Myometrial cell (primary cell): ENCODE measurements at places on chromosomes 7 and 10. TPM values are rescaled to one million over a fixed set of nuclear protein-coding genes. Genes with fewer than 3 reads are reported as not detected.

DYNC1I1 gene
- 0.71 and 0.86 TPM in 2 replicates for total RNA-seq

HSPA14 gene
- 11.2 and 12.1 TPM in 2 replicates for total RNA-seq

PNLIPRP2 gene
- total RNA-seq, result not detected in 2 replicates

CPA2 gene
- 0.89 TPM in 1 of 2 replicates, not detected in the other for total RNA-seq

DPYSL4 gene
- 2.8 and 4.0 TPM in 2 replicates for total RNA-seq

MRLN gene
- total RNA-seq, result not detected in 2 replicates

LIPK gene
- not detected in 2 replicates for total RNA-seq

CTAGE8 gene
- 0.18 and 0.29 TPM in 2 replicates for total RNA-seq

GNGT1 gene
- total RNA-seq, result not detected in 2 replicates

C7orf57 gene
- 0.18 TPM in 1 of 2 replicates, not detected in the other for total RNA-seq

OLAH gene
- not detected in 2 replicates for total RNA-seq

TRPV6 gene
- total RNA-seq, result not detected in 2 replicates

HDAC9 gene
- 2.0 and 4.6 TPM in 2 replicates for total RNA-seq

ADCY1 gene
- 0.71 TPM in 1 of 2 replicates, not detected in the other for total RNA-seq

AKR1C4 gene
- not detected in 2 replicates for total RNA-seq

PRKCQ gene
- total RNA-seq, result not detected in 2 replicates

CDC14C gene
- total RNA-seq, result not detected in 2 replicates

ACSM6 gene
- not detected in 2 replicates for total RNA-seq

PUS7 gene
- 8.3 and 10.7 TPM in 2 replicates for total RNA-seq

GBX1 gene
- not detected in 2 replicates for total RNA-seq

ELFN1 gene
- total RNA-seq, result 0.29 and 0.89 TPM in 2 replicates

ZNF92 gene
- total RNA-seq, result 2.0 and 3.5 TPM in 2 replicates

POM121C gene
- total RNA-seq, result 8.3 and 9.5 TPM in 2 replicates
